ENCODE measurements at places on chromosomes 1 and 21.

DNA sequence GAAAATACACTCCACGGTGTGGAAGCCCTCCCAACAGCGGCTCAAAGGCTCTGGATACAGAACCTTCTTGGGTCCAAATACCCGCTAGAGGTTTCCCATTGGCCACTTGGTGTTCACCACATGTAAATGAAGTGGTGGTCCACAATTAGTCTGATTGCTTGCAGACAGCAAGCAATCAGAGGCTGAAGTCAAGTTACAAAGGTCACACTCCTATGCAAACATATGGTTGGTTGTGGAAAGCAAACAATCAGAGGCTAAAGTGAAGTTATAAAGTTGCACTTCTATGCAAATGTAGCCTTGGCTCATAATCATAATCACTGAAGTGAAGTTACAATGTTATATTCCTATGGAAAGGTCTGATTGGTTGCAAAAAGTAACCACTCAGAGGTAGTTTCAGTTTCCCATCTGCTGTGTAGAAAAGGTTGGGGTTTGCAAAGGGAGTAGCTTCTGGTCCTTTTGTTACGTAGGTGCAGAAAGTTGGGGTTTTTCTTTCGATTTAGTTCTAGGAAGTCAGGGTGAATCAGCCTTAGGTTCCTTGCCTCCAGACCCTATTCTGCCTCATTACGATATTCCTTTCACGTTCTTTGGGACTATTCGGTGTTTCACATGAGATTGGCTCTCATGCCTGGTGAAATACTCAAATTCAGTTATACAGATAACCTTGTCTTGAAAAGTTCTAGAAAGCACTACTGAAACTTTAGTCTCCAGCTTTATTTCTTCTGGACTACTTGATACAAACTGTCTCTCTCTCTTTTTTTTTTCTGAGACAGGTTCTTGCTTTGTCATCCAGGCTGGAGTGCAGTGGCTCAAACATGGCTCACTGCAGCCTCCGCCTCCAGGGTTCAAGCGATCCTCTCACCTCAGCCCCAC lies 36.7 kb upstream of the MTF2 start:
- DNase-seq = no peak

DNA sequence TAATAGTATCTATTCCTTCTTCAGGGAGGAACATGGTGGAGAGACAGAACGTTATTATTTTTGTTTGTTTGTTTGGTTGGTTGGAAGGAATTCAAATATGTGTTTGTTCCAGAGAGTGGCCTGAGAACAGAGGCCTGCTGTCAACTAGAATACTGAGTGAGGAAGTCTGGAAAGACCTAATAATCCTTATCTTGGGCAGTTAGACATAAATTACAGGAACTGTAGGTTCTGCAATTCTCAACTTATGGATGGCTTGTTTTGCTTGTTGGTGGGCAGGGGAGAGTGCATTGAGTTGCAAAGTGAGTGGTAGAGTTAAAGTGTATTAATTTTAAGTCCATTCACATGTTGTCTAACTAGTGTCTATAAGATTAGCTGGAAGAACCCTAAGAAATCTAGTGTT lies 197.6 kb downstream of the BACH1 start:
- DNase-seq = no peak

GRCh38 chr1:5768014-5768413 lies 224.2 kb downstream of the NPHP4 start:
- DNase-seq = no peak

- no peak for DNase-seq
Measured at GRCh38 chr21:46091631-46092025, 6.3 kb upstream of the COL6A2 start.

GRCh38 chr1:155833665-155834295 lies 23.2 kb downstream of the GON4L start:
- no peak for DNase-seq

DNA sequence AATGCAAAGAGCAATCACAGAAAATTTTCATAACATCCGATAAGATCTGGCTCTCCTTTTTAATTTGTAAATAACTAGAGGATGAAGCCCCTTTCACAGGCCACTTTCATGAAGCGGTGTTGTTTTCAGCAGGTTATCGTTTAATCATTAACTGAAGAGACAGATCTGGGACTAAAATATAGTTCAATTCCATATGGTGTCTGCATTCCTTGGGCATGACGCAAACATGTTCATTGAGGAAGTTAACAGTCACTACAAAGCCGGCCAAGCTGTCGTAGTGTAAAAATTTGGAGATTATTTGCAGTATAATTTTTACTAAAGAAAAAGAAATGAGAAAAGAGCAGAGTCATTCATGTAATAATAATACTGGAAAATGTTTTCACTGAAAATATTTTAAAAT lies 565.2 kb upstream of the ADAMTS5 start:
- DNase-seq = no peak

- no peak for DNase-seq
Measured at GRCh38 chr1:206679738-206680211, 4.9 kb upstream of the MAPKAPK2 start.

- no peak for DNase-seq
Measured at GRCh38 chr1:28074892-28075511, 13.4 kb downstream of the EYA3 start.

- no peak for DNase-seq
Measured at GRCh38 chr1:25698252-25698651, 81.7 kb downstream of the MAN1C1 start.

DNA sequence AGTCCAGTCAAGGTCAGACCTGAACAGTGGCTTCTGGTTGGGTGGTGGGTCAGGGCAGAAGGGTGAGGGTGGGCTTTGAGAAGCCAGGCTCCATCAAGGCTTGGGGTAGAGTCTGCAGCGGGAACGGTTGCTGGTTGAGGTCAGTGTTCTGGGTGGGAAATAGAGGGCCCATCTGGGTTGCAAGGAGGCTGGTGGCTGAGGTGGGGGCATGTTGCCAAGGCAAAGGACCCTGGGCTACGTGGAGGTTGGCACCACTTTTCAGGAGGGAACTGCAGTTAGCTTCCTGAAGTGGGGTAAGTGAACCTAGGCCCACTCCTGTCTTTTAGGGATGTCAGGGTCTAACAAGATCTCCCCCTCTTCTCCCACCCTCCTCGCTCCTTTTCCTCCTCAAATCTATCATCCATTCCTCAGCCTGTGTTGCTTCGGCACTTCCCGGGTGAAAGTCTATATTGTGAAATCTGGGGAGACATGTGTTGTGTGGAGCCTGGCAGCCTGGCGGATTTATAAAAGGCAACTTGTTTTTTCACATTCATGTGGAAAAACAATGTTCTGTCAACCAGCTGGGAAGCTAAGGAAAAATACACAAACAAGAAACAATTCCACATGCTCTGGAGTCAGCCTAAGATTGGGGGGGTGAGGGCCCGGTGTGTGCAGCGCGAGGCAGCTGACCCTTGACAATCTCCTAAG lies 1.5 kb downstream of the IL22RA1 start:
- no peak for DNase-seq

DNA sequence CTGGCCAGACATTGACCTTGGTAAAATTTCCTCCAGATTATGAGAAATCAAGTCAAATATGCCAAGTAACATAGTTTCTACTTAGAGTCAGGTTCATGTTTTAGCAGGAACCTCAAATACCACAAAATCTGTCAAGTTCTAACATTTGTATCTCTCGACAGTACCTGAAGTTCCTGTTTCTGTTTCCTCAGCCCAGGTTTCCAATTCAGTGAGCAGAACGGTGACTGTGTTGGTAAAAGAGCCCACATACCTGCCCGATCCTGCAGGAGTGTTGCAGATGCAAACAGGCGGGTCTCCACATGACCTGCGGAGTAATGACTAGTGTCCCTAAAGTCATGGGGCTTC lies 57.9 kb upstream of the LGALS8 start:
- no peak for DNase-seq

Measured in stimulated activated naive CD4-positive, alpha-beta T cell treated with Interleukin-2 at 50 U/mL for 16 hours (primary cell).